Aorta (tissue), 5 donors: ENCODE measurements at places on chromosomes 4 and X. TPM values are rescaled to one million over a fixed set of nuclear protein-coding genes. Genes with fewer than 3 reads are reported as not detected.

Gene CITED1
- polyA plus RNA-seq: 0.46 TPM

Gene SLC9B1
- polyA plus RNA-seq: not detected

DNA sequence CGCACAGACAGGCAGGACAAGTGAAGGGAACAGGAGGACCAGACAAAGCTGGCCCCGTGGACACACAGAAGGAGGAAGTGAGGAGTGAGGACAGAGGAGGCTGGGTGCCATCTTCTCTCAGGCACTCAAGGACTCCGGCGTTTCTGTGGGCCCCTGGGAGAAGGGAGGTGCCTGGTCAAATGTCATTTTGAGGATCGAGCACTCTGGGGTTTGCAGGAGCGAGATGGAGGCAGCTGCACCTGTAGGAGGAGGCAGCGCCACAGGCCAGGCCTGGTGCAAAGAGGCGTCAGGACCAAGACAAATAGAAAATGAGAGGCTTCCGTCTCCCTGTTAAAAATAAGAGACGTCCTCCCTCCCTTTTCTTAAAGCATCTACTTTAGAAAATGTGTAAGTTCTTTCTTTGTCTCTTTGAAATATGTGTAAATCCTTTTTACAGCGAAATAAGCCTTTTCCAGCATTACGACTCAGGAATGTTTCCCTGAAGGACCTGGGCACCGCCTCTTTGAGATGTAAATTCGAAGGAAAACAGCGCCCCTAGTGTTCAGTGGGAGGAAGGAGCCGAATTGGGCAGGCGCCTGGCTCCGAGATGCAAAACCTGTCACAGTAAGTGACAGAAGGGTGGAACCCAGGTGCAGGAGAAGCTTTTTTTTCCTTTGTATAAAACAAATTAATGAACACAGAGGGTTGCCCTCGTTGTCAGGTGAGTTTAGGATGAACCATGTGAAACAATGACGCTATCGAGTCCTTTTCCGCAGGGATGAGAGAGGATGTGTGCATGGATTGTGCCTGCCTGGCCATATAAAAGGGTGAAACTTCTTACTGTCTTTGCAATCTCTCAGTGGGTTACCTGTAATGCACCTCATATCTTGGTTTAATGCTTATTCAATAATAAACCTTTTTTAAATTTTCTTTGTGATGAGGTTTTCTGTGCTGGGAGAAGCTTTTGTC is 1.4 kb upstream of the C4orf50 start:
- no peaks in the 10 kb centered on the region for H3K36me3 ChIP-seq
- DNase-seq: no peak
- no peak overlapping the region for H3K27ac ChIP-seq
- H3K4me3 ChIP-seq: no peak overlapping the region
- no peaks in the 10 kb centered on the region for H3K4me1 ChIP-seq
- H3K27me3 ChIP-seq: no peaks in the 10 kb centered on the region

DNA sequence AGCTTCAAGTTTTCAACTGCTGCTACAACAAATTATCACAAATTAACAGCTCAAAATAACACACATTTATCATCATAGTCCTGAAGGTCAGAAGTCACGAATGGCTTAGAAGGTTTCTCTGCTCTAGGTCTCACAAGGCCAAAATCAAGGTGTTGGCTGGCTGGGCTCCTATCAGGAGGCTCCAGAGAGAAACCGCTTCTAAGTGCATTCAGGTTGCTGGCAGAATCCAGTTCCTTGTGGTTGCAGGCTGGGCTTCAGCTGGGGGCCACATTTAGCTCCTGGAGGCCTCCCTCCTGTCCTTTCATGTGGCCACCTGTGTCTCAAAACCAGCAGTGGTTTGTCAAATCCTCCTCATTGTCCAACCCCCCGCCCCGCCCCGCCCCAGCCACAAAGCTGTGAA is 15.4 kb downstream of the MRFAP1 start:
- H3K27ac ChIP-seq: no peak overlapping the region
- H3K36me3 ChIP-seq: no peaks in the 10 kb centered on the region
- no peak overlapping the region for H3K4me3 ChIP-seq

GRCh38 chrX:133668225-133668931 is 253.1 kb upstream of the GPC4 start:
- DNase-seq: no peak
- H3K27ac ChIP-seq: no peak overlapping the region
- H3K4me3 ChIP-seq: no peak overlapping the region
- no peaks in the 10 kb centered on the region for H3K4me1 ChIP-seq
- no peaks in the 10 kb centered on the region for H3K27me3 ChIP-seq
- no peaks in the 10 kb centered on the region for H3K36me3 ChIP-seq
